ENCODE measurements at places on chromosomes 12 and 14.

DNA sequence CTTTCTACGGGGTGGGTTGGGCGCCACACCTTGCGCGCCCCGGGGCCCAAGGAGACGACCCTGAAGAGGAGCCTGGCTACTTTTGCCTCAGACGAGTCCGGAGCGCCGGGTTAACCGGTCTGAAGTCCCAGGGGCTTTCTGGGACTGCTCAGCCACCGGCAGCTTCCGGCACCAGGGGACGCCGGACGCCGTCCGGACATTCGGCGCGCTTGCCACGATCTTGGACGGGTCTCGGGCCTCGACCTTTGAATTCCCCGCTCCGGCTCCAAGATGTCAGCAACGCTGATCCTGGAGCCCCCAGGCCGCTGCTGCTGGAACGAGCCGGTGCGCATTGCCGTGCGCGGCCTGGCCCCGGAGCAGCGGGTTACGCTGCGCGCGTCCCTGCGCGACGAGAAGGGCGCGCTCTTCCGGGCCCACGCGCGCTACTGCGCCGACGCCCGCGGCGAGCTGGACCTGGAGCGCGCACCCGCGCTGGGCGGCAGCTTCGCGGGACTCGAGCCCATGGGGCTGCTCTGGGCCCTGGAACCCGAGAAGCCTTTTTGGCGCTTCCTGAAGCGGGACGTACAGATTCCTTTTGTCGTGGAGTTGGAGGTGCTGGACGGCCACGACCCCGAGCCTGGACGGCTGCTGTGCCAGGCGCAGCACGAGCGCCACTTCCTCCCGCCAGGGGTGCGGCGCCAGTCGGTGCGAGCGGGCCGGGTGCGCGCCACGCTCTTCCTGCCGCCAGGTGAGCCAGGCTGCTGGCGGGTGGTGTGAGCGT lies at the start of gene ACOT4:
Gene ACOT4, plus strand, starts transcription at position 184 of the 760 bp plus-strand sequence. Its CDS starts 87 bp downstream, at position 271.
- DNase-seq, result peak; percentile 42

DNA sequence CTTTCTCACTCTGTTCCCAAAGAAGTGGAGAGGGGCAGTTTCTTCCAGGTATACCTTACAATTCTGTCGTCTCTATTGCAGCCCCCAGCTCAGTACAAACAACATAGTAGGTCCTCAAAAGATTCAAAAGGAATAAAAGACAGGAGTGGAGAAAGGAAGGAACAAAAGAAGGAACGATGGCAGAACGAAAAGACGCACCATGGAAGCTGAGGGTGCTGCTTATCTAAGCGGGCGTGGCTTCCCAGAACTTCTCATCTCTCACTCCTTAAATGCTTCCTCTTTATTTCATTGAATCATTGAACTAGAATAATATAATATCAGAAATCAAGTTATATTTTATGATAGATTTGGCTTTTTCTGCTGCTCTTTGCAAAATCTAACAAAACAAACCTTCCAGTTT lies 13.7 kb upstream of the LTA4H start:
- no peak for DNase-seq

DNA sequence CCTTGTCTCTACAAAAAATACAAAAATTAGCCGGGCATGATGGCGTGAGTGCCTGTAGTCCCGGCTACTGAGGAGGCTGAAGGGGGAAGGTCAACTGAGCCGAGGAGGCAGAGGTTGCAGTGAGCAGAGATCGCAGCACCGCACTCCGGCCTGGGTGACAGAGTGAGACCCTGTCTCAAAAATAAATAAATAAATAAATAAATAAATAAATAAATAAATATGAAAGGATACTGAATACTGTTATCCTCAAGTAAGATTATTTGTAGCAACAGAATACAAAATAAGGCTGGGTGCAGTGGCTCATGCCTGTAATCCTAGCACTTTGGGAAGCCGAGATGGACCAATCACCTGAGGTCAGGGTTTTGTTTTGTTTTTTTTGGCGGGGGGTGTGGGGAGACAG lies 1.9 kb downstream of the RNF41 start:
- DNase-seq, result no peak

GRCh38 chr12:92503971-92504593 lies 198.7 kb upstream of the PLEKHG7 start:
- no peak for DNase-seq

Measured in stimulated activated CD4-positive, alpha-beta T cell treated with anti-CD3 and anti-CD28 coated beads, Interleukin-2, amount 100 ng/mL, for 4 hours (primary cell).